Activated CD4-positive, alpha-beta T cell treated with anti-CD3 and anti-CD28 coated beads, Interleukin-2, amount 50 U/mL, for 4 hours (primary cell): ENCODE measurements at places on chromosomes 12 and 14.

GRCh38 chr12:30792648-30793499, 38.1 kb upstream of the CAPRIN2 start:
- no peak for DNase-seq

- DNase-seq, result no peak
Measured at GRCh38 chr12:84922693-84923092, 10.1 kb upstream of the SLC6A15 start.

- no peak for DNase-seq
Measured at GRCh38 chr12:30934811-30935210, 8.3 kb downstream of the TSPAN11 start.

DNA sequence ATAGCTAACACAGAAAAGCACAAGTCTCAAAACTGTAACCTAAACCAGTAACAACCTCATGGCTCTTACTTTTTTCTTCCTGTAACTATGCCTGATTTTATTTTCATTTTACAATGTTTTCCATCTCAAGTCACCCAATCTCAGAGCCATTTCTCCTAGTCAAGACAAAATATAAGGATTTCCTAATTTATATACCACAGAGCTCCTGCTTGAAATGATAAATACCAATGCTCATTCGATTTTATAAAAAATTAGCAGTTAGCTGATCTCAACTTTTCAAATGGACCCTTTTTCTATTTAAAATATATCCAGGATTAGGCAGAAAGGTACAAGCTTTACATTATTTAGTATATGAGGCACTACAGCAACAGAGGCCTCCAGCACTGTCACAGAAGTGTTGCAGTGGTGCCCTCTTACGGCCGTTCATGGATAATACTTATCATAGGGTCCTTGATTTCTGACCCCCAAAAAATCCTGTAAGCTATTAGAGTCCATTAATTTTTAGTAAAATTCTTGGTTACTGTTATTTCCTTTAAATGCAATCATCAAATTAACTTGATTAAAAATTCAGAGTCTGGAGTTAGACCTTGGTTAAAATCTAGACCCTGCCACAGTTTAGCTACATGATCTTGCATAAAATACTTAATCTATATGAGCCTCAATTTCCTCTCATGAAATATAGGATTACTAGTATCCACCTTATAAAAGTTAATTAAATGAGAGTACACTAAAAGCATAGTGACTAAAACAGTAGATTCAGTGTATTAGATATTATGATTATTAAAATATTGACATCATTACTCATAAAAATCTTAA, 68.3 kb downstream of the SEC23A start:
- no peak for DNase-seq

GRCh38 chr14:72521968-72522741, 371.7 kb downstream of the DPF3 start:
- no peak for DNase-seq

GRCh38 chr14:61610900-61611299, 84.4 kb upstream of the HIF1A start:
- DNase-seq, result no peak

GRCh38 chr14:54756656-54757392, 145.8 kb downstream of the GCH1 start:
- DNase-seq, result no peak

DNA sequence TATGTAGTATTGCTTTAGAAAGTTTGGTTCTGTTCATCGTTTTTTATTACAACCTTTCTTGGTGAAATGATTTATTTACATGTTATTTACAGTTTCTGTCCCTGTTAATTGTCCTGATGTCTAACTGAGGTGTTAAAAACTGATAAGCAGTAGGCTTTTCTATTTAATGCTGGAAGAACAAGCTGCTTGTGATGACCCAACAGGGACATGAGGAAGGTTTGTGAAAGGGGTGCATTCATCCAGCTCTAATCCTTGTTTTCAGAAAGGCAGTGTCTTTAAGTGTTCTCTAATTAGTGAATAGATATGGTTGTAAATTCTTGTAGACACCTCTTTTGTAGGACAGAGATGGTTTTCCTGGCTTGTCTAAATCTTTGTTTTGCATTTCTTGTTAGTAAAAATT, 191.4 kb downstream of the FOXA1 start:
- DNase-seq, result no peak

GRCh38 chr12:6135071-6135470, 10.6 kb upstream of the VWF start:
- no peak for DNase-seq
